Neural progenitor cell (in vitro differentiated cells): ENCODE measurements at places on chromosomes 3 and 15.

- no peak for DNase-seq
Measured at GRCh38 chr3:194756791-194757325, 71.2 kb downstream of the FAM43A start.

DNA sequence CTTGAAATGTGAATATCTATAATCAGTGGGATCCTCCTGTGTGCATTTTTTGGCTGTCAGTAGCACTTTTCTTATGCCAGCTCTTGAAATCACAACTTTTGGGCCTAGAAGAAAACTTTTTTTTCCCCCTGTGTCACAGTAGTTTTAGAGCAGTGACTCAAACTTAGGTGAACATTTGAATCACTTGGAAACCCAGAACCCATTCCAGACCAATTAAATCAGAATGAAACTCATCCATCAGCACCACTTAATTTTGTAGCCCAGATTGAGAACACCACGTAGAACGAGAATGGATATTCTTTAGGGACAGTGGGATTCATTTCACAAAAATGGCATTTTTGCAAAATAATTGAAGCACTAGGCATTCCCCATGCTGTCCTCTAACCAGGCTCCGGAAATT lies 224.8 kb upstream of the NANOGP8 start:
- DNase-seq = no peak

DNA sequence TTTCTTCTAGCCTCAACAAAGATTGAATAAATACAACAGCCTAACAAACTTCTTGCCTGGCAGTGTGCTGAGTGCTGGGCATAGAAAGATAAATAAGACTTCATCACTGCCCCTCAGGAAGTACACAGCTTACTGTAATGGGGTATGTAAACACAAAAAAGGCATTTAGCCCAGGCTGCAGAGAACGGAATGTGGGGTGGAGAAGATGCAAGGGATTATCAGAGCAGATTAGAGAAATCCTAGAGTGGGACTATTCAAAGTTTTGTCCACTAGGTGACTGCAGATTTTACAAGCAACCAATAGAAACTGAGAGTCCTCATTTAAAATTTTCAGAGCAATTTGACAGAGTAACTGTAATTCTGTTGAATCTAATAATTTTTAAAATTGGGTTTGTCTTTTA lies 35.4 kb upstream of the TSC22D2 start:
- DNase-seq = peak; percentile 67

DNA sequence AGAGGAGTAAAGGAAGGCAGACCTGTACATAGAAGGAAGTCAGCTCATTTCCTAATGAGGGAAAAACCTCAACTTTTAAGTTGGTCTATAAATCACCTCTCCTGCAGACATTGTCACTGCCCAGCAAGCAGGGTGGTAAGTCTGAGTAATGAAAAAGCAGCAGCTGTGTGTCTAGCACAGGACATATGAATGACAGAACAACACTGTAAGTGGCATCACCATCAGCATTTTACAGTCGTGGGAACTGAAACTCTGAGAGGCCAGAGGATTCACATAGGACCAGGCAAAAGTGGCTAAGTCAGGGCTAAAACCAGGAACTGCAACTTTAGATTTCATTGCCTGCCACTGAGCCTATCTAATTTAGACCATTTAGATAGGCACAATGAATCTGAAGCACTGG lies 235.6 kb downstream of the CLSTN2 start:
- no peak for DNase-seq

DNA sequence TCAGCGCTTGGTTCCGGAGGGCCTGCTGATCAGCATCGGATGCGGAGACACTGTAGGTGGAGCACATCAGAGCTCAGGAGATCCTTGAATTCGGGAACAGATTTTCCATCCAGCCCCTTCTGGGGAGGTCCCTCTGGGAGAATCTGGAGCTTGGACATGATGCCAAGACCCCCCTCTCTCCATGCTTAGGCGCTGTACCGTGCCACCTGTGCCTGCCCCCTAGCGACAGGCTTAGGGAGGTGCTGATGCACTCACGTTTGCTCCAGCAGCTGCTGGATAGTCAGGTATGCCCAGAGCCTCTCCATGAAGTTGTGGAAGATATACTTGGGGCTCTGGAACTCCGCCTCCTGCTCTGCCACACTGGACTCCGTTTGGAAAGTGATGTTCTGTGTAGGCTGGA lies 9.7 kb downstream of the ITIH4 start:
- peak; percentile 76 for DNase-seq

DNA sequence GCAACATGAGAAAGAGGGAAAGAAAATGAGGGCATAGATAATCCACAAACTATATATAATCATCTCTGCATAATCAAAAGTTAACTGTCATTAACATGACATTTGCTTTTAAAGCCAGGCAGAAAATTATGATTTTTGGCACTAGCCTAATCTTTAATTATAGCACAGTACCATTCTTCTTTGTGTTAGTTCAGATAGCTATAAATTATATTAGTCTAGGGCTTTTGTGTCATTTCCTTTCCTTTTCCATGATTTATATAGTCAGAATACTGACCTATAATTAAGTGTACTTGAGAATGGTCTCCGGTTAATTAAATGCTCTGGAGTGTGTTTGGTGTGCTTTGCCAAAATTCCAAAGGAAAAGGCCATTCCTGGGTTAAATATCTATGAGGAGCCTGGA lies 441.9 kb upstream of the THRB start:
- DNase-seq = no peak

DNA sequence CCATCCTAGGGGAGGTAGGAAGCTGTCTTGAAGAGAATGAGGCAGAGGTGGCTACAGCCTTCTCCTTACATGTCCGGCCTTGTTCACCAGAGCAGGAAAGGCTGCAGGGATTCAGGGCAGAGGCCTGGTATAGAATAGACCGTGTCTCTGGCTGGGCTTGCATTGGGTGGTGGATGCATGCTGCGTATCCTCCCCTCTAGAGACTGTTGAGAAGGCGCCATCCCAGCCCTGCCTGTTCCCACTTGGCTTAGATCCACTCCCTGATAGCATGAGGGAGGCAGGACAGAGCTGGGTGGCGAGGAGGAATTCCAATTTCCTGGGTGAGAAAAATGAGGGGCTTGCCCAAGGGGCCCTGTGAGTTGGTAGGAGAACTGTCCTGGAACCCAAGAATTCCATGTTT lies 57.5 kb downstream of the CORO2B start:
- DNase-seq = no peak

DNA sequence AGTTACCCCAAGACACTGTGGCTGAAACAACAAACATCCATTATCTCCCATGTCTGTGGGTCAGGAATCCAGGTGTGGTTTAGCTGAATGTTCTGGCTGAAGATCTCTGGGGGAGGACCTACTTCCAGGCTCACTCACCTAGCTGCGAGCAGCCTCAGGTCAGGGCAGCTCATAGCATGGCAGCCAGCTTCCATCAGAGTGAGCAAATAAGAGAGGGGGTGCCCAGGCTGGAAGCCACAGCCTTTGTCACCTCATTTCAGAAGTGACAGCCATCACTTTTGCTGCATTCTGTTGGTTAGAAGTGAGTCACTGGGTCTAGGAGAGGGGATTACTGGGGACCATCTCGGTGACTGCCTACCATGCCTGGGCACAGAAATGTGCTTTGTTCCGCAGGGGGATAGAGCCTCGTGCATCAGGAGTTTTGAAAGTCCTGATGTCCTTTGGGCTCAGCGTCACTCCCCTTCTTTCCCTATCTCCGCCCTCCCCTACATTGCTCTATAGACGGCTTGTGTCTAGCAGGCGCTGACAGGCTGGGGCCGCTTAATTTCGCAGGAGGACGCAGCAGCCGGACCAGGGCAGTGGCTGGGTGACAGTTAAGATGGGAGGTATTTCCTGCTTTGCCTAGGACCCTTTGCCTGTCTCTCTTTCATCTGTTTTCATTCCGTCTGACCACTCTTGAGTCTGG lies 25.4 kb downstream of the TGM4 start:
- peak; percentile 61 for DNase-seq

- DNase-seq = no peak
Measured at GRCh38 chr3:11810276-11810675, 36.4 kb downstream of the TAMM41 start.

GRCh38 chr3:194148383-194148782 lies 12.4 kb downstream of the HES1 start:
- no peak for DNase-seq

DNA sequence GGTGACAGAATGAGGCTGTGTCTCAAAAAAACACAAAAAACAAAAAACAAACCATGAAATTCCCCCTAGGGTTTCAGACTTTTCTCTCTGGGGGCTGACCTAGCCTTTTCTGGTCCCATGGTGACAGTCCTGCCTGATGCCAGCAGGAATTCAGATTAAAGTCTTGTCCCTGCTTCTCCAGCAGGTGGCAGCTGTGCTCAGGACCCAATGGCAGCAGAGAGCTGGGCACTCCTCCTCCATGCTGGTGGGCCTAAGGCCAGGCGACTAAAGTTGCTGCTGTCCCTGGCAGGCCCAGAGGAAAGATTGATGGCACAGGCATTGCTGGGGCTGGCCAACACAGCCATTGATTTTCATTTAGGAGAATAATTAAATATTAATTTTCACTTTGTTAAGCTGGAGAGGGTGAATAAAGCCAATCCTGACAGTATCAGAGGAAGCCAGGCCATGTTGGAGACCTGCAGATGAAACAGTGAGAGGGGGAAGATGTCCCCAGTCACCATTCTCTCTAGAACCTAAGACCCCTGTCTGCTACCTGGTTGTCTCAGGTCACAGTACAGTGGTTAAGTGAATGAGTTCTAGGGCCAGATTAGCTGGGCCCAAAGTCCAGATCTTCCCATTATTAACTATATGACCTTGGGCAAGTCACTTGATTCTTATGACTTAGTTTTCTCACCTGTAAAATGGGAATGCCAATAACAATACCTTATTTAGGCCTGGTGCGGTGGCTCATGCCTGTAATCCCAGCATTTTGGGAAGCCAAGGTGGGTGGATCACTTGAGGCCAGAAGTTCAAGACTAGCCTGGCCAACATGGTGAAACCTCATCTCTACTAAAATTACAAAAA lies 7.1 kb downstream of the CELF6 start:
- DNase-seq = peak; percentile 82

DNA sequence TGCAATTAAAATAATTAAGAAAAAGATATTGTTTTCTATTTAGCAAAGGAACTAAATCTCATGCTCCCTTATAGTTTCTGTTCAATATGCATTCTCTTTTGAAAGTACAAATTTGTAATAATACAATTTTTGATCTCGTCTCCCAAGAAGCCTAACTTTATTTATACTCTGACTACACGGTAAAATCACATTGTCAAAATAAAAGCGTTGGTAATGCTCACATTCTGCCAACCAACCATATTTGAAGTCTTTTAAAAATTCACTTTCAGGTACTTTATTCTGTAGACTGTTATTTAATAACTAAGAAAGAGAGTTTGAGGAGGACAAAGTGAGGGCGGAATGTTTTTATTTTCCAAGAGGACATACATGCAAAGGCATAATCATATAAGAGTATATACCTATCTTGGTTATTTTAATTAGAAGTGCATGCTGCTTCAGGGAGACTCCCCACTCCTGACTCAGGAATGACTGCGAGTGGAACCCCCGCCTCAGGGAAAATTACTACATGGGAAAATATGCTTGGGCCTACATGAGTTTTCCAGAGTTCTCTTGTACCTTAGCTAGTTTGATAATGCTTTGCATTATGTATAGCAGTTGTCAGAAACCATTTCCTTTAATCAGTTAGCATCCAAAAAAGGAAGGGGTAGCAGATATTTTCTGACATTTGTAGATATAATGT lies 19.3 kb downstream of the MBNL1 start:
- no peak for DNase-seq

DNA sequence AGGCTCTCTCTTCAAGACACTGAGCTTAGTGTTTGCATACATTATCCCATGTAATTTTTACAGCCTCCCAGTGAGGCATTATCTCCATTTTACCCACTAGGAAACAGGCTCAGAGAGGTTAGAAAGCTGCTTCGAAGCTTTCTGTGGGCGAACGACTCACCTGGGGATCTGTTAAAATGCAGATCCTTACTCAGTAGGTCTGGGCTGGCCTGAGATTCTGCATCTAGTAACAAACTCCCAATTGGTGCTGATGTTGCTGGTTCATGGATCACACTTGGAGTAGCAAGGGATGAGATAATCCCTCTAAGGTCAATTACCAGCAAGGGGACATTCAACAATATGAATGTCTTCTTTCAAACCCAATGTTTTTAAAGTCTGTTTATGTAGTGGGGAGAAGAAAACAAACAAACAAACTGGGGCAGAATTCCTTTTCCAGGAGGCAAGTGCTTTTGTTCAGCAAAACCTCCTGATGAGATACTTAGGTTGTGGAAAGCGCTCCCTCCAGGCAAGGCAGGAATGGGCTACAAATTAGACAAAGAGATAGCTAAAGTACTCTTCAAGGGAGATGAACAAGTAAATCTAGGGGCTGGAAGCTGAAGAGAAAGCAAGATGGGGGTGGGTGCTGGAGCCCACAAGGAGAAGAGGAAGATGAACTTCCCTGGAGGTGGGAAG lies 311.9 kb downstream of the SHQ1 start:
- peak; percentile 24 for DNase-seq

GRCh38 chr3:62798000-62798399 lies 77.2 kb downstream of the CADPS start:
- DNase-seq = no peak

GRCh38 chr15:64044300-64045100 lies 1.8 kb downstream of the DAPK2 start:
- no peak for DNase-seq

GRCh38 chr15:53126144-53126543 lies 336.0 kb upstream of the ONECUT1 start:
- DNase-seq = no peak

DNA sequence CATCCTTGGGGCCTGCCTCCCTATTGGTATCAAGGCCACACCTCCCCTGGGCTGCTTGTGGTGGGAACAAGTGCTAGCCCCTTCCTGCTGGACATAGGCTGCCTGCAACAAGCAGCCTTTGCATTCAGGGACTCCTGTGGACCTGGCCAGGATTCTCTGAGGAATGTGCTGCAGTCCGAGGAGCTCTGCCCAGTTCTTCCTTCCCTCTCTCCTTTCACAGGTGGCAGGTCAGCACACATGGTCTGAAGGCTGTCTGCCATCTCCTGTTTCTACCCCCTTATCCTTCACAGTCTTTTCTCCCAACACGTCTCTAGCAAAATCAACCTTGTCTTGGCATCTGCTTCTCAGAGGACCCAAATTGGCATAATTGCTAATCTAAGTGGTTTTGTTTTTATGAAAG lies 97.0 kb upstream of the LIPC start:
- no peak for DNase-seq

DNA sequence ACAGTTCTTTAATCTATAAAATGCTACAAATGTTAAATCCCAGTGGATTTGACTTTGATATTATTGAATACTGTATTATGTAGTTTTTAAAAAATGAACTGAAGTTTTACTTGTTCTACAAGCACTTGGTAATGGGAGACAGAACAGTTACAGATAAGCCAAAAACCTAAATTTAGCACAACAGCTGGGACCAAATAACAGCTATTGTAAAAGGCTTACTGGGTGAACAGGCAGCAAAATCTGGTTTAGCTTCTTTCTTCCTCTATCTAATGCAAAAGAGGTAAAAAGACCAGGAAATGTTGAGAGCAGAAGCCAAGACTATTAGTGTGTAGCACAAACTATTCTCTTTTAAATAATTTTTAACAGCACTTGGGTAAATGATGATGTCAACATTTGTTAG lies 1.6 kb upstream of the ATOSA start:
- DNase-seq = no peak

- DNase-seq = no peak
Measured at GRCh38 chr3:49352890-49353421, 5.2 kb downstream of the GPX1 start.
